ENCODE measurements at places on chromosomes 2 and 18.
A peak's percentile ranks its signal among the peaks of the same experiment; 100 is the strongest.

DNA sequence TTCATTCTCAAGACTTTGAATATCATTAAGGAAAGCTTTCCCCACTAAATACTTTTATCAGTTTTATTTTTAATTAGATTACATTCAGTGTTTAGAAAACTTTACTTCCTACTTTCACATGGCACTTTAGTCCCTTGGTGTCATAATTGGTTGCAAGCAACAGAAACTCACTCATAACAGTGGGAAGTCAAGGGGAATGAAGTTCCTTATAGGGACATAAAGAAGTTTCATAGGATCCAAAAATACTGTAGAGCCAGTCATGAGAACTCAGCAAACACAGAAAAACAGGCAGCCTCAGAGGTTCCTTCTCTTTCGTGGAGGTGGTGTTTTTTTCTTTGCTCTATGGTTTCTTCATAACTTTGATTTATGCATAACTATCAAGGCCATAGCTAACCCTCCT lies 809.0 kb downstream of the BCL11A start:
- no peak for DNase-seq

GRCh38 chr18:55665506-55665905 lies 77.5 kb upstream of the TCF4 start:
- no peak for DNase-seq

DNA sequence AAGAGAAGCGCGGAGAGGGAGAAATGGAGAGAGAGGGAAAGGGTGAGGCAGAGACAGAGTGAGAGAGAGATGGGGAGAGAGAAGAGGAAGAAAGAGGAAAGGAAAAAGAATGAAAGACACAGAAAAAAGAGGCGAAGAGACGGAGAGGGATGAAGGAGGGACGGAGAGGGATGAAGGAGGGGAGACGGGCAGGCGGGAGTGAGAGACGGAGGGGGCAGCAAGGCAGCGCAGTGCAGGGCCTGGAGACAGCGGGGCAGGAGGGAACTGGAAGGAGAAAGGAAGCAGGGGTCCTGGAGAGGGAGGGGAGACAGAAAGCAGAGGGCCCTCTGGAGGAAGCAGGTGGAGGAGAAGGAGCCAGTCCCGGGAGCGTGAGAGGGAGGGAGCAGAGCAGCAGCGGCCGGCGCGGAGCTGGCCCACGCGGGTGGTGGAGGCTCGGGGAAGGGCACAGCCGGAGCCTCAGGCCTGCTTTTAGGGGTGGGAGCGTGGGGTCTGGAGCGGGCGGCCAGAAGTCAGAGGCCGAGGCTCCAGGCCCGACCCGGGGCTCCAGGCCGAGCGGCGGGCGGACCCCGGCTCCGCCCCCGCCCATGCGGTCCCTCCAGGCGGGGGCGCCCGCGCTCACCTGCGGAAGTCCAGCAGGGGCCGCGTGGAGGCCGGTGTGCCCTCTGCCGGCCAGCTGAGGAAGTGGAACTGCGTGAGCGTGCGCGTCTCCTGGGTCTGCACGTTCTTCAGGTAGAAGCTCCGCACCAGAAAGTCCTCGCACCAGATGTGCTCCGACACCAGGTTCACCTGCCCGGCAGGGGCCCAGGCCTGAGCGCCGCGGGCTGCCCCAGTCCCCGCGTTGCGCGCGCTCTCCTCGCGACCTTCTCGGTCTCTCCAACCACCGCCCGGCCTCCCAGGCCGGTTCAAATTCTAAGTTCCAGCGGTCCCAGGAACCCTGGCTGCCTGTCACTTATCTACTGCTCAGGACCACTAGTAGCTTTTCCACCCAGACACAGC lies 14.5 kb downstream of the PTPRN start:
- peak; percentile 70 for DNase-seq

DNA sequence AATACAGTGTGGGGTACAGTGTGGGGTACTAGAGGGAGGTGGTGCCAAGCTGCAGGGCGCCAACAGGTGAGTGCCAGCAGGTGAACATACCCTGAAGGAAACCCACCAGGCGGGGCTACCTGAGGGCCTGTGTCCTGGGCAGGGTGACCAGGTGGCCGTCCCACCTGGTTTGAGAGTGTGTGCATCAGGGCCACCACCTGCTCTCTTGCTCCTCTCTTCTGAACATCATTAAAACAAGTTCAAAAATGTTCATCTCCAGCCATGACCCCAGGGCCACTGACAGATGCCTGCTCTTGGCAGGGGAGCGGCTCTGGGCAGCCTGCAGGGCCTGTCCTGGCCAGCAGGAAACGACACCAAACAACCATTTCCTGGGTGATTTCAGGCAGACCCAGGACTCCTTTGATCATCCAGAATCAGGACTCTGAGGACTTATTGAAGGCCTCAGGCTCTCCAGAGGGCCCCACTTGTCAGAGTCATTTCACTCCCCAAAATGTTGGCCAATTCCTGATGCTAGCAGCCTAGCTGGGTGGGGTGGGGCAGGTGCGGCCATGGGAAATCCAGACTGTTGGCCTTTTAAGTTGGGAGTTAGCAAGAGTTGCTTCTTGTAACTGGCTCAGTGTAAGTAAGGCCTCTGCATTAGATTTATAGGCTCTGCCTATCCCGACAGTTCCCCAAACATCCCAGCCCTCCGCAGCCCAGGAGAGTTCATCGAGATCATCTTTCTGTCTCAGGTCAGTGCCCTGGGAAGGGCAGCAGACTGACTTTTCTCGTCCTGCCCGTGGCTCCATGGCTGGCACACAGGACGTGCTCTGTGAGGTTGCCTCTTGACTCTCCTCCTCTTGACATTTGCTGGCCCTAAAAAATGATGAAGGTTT lies 111.5 kb upstream of the ZNF236 start:
- DNase-seq: no peak

GRCh38 chr18:42892181-42892580 lies 223.3 kb downstream of the RIT2 start:
- DNase-seq: no peak

DNA sequence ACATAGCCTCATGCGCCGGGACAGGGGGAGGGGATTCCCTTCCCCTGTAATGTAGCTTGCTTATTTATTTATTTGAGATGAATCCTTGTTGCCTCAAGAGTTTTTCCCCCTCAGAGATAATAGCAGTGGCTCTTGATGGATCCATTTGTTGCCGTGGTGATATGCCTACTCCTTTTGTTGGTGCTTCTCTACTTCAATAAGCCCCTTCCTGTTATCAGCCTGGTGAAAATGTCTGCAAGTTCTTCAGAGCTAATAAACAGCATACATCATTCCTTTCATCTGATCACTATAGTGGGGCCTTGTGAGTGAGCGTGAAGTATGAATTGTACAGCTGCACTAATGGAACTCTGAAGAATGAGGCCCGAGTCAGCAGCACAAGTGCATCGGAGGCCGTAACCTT lies 19.4 kb downstream of the FZD5 start:
- no peak for DNase-seq

GRCh38 chr2:240833724-240834285 lies 13.8 kb upstream of the KIF1A start:
- no peak for DNase-seq

DNA sequence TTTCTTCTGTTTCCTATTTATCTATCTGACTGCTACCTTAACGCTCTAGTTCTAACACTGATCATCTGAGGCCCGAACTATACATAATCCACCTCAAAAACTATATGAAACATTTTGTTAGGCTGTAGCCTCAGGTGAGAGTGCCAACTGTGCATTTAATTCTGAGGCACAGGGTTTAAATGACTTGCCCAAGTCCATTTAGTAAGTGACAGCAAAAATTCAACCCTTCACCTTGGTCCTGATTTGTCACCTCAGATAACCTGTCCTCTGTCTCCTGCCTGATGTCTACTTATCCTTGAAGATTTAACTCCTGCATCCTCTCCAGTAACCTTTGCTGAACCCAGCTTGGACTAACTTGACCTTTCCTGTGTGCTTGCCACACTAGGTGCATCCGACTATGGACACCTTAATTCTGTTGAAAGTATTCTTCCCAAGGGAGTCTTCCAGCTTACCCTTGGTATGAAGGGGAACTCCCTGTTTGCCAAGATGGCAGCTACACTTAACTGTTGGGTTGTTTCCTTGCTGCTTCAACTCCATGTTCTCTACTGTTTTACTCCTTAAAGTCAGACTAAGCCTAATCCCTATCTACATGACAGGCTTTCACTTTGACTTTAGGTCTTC lies 23.5 kb downstream of the CD302 start:
- DNase-seq: no peak

DNA sequence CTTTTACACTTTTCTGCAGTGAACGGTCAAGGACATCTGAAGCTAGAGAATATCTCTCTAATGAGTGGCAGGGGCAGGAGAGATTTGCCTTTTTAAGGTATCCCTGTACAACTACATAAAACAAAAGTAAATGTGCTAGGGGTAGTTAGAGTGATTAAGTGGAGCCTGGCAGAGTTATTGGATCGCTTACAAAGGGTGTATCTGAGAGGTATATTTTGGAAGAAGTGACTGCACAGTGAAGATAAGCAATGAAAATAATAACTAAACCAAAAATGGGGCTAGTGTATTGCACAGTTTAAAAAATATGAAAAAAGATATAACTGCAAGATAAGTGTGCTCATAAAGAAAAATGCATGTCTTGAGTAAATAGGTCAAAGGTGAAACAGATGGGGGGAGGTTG lies 193.5 kb upstream of the EPC2 start:
- no peak for DNase-seq

DNA sequence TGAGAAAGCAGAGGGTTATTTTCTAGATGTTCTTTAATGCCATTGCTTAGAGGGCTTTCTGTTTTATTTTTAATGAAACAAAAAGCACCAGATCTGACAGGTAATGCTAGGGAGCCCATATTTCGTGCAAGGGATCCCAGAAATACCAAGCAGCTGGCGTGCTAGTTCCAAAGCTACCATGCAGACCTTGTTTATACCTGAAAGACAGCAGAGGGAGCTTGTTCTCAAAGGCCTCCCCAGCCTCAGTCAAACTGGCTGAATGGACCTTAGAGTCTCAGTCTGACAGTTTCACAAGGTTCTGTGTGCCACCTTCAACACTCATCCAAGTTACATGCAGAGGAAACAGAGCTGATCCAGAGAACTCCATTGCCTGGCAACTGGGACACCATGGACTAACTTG lies 48.6 kb downstream of the GALNT14 start:
- DNase-seq: no peak

- DNase-seq: no peak
These were observed 43.0 kb downstream of the EPC2 start for GRCh38 chr2:148687543-148687942.

DNA sequence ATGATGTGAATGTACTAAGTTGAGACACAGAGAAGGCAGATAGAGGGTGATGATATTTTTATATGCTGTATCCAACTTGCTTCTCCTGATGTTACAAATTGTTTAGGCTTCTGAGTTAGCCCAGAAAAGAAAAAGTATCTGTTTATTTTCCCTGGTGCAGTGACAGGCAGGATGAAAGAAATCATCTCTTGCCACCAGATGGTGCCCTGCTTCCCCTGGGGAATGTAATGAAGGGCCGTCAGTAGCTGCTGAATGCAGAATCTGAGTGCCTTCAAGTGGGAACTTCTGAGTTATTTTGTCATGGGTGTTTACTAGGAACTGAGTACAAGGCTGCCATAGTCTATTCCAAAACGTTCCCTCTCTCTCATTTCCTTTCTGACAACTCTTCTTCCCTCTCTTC lies 525.6 kb downstream of the MBD2 start:
- DNase-seq: no peak

GRCh38 chr2:144362401-144362800 lies 157.5 kb downstream of the ZEB2 start:
- no peak for DNase-seq

- no peak for DNase-seq
These were observed 97.4 kb upstream of the UGP2 start for GRCh38 chr2:63743982-63744966.

- DNase-seq: no peak
These were observed 67.7 kb upstream of the DNMT3A start for GRCh38 chr2:25409468-25409867.

- DNase-seq: no peak
These were observed 691.9 kb upstream of the TMEFF2 start for GRCh38 chr2:192886636-192887035.

DNA sequence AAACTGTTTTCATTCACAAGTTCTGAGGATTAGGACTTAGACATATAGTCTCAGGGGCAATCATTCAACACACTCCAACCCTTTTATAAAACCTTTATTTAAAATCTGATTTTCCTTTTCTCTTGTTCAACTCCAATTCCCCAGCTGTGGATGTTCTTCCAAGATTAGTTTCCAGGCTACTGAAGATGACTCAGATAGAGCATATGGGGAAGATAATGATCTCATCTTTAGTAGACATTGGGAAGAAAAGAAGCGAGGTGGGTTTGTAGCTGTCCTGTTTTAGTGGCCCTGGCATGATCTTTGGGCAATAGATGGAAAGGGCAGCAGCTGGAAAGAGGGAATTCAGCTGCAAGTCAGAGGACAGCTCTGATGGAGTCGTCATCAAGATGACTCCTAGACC lies 247.7 kb upstream of the CCDC68 start:
- no peak for DNase-seq

DNA sequence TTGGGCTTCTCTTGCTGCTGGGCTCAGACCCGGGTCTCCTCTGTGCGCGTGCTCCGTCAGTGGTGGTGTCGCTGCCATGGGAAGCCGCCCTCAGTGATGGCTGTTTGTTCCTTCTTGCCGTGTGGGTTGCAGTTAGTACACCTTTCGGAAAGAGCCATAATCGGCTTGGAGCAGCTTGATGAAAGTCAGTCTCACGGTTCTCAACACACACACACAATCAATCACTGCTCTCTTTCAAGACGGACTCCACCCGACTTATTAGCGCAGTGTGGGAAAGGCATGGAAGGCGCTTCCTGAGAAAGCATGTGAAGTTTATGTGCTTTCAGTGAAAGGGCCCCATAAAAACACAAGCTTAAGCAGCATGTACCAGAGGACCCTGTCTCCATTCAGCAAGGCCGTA lies 64.1 kb downstream of the SOX11 start:
- DNase-seq: no peak

DNA sequence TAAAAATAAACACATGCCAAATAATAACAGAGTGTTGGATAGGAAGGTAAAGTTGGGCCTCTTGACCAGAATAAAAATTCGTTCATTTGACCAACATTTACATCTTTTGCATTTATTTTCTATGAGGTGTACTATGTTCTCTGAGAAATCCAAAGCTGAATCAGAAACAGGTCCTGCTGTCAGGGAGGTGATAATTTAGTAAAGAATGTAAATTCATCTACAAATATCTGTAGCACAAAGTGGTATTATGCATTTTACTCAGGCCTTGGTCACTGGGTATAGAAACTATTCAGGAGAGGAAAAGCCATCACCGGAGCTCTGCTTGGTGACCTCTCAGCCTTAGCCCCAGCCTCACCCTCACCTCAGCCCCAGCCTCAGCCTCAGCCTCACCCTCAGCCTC lies 208.9 kb downstream of the SPP2 start:
- no peak for DNase-seq
